ENCODE measurements at places on chromosomes 3 and 15.

GRCh38 chr3:197750858-197751737 lies 1.4 kb downstream of the FYTTD1 start:
- DNase-seq = no peak

DNA sequence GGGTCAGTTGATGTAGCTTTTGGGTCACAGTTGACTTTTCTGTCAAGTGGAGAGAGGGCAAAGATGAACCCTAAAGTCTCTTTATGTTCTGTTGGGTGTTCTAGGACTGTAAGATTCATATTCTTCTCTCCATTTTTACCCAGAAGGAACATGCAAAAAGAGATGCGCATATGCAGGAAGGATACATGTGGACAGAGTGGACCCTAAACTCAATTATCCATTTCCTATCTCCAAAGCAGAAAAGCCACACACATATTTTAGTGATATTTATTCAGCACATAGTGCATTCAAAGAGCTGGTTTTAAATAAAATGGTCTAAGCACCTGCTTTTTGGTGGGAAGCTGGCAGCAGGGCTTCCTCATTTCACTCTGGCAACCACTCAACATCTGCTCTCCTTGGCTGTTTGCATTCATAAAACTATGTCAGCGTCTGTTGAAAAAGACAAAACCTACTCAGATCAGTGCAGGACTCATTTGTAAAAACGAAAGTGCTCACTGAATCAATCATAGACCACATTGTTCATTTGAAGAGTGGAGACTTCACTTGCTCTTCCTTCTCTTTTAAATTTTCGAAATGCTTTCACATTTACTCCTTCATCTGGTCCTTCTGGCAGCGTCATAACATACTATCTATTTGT lies 96.6 kb downstream of the SEMA6D start:
- peak; percentile 9 for DNase-seq

DNA sequence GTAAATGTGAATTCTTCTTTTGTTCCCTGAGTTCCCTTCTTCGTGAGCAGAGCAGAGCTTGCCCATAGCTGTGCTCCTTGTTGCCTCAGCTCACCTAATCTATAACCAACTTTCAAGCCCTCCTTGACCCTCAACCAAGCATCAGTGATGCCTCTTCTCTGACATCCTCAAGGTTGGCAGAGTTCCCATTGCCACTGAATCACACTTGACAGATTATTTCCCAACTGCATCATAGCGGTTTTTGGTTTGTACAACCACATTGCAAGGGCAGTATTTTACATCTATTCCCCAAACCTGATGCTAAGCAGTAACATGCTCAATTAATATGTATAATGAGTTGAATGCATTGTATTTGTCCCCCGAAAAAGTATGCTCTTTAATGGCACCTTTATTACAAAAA lies 133.0 kb upstream of the SNTN start:
- DNase-seq = no peak

- no peak for DNase-seq
These were observed 1003.1 kb upstream of the GBE1 start for GRCh38 chr3:82764521-82764920.

DNA sequence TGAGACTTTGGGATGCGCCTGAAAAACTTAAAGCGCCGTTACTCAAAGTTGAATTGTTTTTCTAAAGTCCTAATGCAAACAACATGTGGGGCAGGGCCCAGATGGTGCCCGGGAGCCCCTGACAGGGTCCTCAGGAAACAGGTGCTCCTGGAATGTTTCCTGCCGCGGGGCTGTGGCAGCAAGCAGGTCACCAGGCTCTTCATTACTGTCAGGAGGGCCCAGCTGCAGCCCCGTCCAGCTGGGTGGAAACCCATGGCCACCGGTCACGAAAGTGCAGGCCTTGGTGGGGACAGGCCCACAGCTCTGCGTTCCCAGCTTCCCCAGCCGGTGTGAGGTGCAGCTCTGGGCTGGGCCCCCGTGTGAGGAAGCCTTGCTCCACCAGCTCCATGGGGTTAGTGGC lies 63.9 kb upstream of the GATA2 start:
- no peak for DNase-seq

- no peak for DNase-seq
These were observed 7.2 kb downstream of the POLR2H start for GRCh38 chr3:184368586-184369183.

- peak; percentile 48 for DNase-seq
These were observed 127.5 kb upstream of the TOPAZ1 start for GRCh38 chr3:44114142-44114541.

DNA sequence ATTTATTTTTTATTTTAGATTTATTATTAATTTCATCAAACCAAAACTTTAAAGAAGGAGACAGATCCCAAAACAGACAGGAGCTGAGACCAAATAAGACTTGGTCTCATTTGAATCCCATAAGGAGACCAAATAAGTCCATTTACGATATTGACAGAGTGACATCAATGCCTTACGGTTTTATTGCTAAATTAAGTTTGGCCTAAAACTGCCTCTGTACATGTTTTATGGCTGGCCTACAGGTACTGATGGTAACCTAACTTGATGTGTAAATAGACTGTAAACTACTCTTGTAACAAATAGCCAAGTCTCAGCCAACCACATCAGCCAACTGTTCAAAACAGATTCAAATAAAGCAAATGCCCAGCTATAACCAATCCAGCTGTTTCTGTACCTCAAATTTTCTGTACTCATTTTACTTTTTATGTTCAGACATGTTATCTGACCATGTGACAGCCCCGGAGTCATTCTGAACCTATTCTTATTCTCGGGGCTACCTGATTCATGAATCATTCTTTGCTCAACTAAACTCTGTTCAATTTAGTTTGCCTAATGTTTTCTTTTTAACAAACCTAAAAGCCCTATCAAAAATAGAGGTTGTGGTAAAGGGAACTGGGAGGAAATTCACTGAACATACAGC lies 89.4 kb upstream of the CDAN1 start:
- no peak for DNase-seq

DNA sequence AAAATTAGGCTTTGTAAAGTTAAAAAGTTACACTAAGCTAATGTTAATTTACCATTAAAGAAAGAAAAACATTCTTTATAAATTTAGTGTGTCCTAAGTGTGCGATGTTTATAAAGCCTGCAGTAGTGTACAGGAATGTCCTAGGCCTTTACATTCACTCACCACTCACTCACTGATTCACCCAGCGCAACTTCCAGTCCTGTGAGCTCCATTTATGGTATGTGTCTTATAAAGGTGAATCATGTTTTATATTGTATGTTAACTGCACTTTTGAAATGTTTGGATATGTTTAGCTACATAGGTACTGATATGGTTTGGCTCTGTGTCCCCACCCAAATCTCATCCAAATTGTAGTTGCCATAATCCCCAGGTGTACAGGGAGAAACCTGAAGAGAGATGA lies 549.7 kb upstream of the EPHA6 start:
- no peak for DNase-seq

GRCh38 chr15:84006421-84006820 lies 229.2 kb upstream of the GOLGA6L4 start:
- DNase-seq = no peak

- no peak for DNase-seq
These were observed 35.8 kb downstream of the MYO9A start for GRCh38 chr15:72082176-72082575.

GRCh38 chr15:53918180-53919079 lies 59.8 kb upstream of the UNC13C start:
- no peak for DNase-seq

DNA sequence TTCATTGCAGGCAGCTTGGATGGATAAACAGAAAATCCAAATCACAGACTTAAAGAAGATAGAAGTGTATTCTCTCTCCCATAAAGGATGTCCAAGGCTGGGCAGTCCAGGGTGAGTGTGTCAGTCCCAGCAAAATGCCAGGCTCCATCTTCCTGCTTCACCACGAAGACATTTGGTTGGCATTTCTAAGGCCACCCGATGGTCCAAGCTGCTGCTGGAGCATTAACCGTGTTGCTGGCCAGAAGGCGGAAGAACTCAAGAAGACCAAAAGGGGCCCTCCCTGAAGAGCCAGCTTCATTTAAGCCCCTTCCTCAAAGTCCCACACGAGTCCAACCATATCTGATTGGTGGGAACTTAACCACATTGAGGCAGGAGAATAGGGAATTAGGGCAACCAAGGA lies 3.0 kb upstream of the CYP11A1 start:
- no peak for DNase-seq

DNA sequence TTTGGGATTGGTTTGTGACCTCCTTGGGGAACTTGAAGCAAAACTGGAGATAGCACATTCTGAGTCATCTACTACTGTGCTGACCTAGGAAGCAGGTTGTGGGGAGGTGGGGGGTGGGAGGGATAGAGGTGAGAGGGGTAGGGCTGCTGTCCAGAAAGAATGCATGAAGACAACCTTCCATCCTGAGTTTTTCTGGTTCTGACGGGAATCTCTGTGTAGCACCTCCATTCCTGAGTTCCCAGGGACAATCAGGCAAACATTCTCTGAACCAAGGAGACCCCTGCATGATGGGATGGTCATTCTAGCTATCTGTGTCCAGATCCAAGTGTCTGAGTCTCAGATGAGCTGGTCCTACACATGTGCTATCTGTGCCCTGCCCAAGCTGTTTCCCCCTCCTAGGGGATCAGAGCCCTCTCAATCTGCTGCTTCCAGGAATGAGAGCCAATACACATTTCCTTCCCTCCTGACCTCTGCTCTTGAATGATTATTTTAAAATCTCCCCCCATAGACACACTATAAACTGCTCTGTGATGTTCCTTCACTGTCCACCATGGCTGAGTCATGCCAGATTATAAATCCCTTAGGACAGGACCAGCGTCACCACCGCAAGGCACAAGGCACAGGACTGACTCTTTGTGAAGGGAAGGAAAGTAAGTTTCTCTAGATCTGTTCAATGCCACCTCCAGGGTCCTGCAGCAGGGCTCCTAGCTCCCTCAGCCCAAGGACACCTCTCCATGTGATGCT lies 2.2 kb upstream of the CD276 start:
- DNase-seq = no peak

GRCh38 chr3:55156851-55157650 lies 229.2 kb upstream of the LRTM1 start:
- DNase-seq = no peak

DNA sequence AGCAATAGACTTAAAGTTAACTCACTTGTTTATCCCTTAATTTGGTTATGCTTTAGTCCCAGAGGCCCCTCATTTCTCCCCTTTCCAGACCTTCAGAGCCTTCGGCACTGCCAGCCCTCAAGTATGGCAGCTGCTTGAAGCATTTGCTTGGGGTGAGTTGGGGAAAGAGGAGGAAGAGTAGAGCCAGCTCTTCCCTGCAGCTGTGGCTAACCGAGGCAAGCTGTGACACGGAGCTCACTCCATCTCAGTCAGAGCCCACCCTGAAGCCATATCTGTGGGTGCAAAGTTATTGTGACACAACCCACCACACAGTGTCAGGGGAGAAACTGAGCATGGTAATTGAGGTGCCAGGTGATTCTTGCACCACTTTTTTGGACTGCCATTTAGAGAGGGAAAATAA lies 66.1 kb downstream of the FILIP1L start:
- no peak for DNase-seq

GRCh38 chr3:175554801-175555200 lies 695.7 kb downstream of the NAALADL2 start:
- no peak for DNase-seq

DNA sequence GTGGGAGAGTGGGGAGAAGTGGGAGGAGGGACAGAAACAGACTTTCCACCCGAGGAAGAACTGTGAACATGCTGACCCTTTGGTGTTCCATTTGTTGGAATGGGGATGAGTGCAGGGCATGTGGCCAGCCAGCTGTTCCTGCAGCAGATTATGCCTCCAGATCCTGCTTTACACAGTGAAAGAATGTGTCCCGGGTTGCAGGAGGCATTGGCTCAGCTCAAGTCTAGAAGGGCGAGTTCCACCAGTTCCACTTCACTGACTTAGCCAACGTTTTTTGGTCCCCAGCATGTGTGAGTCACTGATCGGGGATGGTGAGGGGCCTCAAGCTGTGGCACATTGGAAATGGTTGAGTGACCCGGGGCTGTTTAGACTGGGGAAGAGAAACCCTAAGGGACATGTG lies 307.0 kb upstream of the ROPN1 start:
- DNase-seq = no peak

DNA sequence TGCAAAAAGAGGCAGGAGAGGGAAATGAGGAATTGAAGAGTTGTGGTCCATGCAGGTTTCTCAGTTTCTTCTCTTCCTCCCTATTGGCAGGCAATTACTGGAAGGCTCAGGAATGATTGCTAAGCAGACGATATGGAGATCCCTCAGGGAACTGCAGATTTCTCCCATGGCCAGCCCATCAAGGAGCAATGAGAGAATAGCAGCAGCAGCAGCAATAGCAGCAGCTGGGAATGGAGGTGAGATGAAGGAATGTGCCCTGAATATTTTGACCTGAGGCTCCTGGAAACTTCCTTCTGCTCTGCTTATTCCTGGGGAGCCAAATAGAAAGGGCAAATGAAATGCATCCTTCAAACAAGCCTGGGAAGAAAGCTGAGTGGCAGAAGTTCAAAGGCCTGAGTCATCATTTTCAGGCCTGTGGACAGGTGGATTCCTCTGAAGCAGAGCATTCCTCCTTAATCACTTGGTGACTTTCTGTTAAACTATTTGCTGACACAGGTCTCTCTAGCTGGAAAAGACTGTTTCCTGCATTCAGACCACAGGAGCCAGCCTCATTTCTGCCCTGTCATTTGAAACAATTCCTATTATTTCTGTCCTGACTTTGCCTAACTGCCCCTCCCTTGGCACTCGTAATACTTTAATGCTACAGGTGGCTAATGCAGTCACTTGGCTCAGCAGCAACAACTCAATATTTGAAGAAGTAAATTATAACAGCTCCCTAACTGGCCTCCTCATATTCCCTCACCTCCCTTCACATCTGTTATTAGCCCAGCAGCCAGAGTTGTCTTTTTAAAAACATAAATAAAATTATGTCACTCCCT lies 146.9 kb upstream of the GADL1 start:
- no peak for DNase-seq

- DNase-seq = no peak
These were observed 1472.4 kb downstream of the SI start for GRCh38 chr3:163605915-163606314.

GRCh38 chr15:62565634-62566026 lies 400.5 kb upstream of the C2CD4B start:
- DNase-seq = no peak

DNA sequence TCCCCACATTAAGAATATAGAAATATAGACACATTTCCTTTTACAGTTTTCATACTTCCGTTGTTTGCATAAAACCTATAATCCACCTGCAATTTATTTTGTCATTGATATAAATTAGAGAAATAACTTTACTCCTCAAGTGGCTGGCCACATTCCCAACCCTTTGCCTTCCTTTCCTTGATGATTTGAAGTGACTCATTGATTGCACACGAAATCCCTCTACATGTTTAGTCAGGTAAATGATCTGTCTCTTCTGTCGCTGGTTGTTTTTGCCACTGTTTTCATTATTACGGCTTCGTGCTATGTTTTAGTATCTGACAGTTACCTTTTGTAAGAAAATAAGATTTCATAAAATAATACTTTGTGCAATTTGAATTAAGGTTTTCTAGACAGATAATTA lies 272.2 kb upstream of the NR2E3 start:
- DNase-seq = no peak

- no peak for DNase-seq
These were observed 230.7 kb downstream of the BBX start for GRCh38 chr3:107753494-107753893.

GRCh38 chr3:22980346-22980745 lies 222.8 kb upstream of the UBE2E2 start:
- DNase-seq = no peak
